ENCODE measurements at places on chromosomes 12 and 14.
A peak's percentile ranks its signal among the peaks of the same experiment; 100 is the strongest.

DNA sequence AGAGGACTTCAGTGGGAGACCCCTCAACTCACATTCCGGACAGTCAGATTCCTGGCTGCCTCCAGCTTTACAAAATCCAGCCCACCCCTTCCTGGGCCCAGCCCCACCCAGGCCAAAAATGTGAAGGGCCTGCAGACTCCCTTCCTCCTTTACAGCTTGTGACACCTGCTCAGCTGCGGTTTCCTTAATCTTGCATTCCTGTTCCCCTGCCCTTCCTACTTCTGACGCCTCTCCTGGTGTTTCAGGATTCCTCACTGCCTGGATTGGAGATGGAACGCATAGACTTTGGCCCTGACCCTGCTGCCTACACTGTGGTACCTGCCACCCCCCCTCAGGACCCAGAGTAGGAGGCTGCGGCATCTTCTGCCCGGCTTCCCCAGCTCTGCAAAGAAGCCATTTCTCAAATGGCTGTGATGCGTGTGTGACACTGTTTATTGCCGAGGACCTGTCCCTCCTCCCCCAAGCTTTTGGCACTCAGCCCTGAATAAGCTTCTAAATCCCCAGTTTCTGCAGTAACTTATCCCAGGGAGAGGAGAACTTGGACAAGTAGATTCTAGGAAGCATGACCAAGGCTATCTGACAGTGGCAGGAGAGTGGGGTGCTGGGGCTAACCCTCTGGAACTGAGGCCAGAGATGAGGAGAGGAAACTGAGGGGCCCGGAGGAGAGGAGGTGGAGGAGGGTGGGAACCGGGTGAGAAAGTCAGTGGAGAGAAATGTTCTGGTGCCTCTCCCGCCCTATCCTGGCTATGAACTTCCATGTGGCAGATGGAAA is 24.9 kb upstream of the BCDIN3D start:
- no peak for DNase-seq

GRCh38 chr14:73795466-73795865 is 56.2 kb upstream of the PTGR2 start:
- DNase-seq: no peak

DNA sequence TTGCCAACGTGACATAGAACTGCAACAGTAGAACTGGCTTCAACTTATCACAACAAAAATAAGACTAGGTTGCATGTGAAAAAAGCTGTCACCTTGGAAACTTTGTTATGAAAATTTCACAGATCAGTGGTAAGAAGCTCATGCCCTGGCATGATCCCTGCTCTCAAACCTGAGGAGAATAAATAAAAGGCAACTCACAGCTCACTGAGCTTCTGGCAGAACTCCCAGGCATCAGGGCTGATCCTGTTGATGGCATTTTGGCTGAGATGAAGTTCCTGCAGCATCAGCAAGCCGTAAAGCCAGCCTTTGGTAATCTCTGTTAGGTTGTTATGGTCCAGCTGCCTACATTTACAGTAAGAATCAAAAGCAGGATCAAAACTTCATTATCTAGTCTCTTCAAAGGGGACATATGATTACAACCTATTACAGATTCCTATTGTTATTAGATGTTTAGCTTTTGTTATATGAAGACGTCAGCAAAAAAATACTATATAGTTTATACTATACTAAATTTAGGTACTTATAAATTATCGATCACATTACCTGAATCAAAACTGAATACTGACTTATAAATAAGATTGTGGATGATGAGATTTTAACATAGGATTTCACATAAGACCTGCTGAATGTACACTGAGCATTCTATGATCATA is 32.0 kb downstream of the LRIG3 start:
- DNase-seq: no peak

DNA sequence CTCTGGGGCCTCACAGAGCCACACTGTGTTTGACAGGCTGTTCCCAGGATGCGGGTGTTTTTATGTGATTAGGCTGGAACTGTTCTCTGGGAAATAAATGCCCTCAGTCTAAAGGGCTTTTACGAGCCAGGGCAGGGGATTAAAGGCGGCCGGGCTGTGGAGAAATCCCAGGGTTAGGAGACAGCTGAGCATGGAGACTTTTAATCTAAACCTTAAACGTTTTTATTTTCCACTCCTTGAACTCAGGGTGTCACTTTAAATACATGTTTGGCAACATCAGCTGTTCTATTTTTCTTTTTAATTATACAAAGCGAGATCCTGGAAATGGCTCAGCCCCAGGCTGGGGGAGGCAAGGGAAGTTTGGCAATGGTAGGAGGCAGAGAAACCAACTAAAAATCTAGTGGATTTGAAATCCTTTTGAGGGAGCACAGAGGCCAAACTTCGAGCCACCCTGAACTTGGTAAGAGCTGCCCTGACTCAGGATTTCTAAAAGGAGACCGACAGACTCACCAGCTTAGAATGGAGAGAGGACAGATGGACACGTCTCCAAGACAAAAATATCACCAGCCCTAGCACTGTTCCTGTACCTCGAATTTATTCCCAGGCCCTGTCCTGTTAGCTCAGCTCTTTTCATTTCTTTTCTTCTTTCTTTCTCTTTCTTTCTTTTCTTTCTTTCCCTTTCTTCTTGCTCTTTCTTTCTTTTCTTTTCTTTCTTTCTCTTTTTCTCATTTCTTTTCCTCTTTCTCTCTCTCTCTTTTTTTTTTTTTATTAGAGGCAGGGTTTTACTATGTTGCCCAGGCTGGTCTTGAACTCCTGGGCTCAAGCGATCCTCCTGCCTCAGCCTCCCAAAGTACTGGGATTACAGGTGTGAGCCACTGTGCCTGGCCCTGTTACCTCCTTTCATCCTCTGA is 15.8 kb upstream of the ORAI1 start:
- no peak for DNase-seq

DNA sequence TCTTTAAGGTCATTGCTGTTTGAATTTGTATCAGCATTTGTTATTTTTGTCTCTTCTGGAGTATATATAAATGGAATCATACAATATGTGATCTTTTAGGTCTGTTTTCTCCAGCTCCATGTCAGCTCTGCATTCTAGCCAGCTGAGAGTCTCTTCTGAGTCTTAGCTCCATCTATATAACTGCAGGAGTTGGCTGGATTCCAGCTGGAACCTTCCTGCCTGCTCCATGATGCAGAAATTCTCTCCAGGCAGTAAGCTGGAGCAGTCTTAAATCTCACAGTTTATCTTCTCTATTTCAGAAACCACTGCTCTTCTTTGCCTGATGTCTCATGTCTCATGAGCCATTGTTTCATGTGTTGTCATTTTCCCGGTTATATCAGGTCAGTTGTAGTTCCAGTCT is 827.6 kb downstream of the NRXN3 start:
- DNase-seq: no peak

DNA sequence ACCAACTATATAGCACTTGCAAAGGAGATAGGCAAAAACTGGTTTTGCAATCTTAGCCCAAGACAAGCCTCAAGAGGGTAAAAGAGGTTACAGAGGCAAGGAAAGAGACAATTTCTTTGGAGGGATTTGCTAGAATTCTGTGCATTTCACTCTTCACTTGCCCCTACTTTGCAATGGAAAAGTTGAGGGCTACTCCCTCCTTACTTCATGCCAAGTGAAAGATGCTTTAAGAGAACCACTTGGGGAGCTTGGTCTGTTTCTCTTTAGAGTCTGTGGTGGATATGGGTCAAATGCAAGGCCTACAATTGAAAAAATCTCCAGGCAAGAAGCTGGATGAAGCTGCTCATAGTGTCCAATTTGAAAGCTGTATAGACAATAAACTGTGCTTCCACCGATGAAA is 167.7 kb upstream of the DIO2 start:
- DNase-seq: no peak

- DNase-seq: no peak
Observed at GRCh38 chr12:88127099-88127498, 14.8 kb downstream of the CEP290 start.

DNA sequence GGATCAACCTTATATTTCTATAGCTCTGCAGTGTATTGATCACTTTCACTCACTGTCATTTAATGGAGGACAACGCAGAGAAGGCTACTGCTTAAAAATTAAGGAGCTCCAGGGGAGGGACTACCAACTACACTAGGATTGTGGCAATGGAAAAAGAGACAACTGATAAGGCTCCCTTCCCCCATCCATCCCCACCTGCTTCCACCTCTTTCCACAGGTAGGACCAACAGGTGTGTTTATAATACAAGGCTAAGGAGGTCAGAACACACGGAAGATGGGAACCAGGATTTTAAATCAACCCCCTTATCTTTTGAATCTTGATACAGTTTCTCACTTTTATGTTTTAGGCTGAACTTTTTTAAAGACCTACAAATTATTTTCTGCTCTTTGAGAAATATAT is 90.8 kb downstream of the STAB2 start:
- DNase-seq: no peak

- no peak for DNase-seq
Observed at GRCh38 chr14:24075485-24076301, 4.3 kb downstream of the CPNE6 start.

GRCh38 chr12:112928978-112929377 is 9.3 kb upstream of the OAS3 start:
- no peak for DNase-seq

DNA sequence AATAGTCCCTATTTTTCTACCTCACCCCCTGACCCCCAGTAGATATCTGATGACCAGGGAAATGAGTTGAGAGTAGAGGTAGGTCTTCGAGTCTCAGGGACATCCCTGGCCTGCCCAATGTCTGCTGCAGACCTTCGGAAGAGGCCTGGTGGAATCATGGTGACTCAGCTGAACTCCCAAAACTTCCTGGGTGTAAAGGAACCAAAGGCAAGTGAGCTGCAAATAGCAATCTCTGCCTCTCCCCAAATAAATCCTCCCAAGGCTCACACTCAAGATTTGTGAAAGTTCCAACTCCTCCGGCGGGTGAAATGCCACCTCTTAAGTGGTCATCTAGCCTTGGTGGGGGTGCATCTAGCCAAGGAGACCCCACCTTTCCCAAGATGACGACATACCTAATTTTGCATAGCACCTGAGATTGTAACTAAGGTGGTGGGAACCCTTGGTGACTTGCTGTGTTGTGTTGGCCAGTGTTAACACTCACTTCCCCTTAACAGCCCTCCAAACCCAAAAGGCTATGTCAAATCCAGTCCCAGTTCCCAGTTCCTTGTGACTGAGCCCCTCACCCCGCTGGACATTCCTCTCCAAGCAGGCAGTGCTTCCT is 6.3 kb downstream of the ZFP36L1 start:
- no peak for DNase-seq

DNA sequence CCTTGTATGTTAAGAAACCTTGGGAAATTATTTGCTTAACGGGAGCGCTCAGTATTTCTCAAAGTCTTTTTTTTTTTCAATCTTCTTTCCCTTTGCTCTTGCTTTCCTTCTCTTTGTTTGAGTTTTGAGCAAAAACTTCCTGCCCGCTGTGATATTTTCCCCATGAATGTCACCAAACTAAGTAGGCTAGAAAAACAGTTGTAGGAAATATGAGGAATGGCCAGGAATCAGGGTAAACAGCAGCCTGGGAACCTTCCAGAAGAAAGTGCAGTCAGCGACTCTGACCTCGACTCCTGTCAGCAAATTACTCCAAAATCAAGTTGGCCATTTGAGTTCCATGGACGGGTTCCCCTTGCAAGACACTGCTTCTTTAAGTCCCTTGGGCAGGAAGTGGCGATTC is 11.6 kb upstream of the RFLNA start:
- DNase-seq: no peak

GRCh38 chr14:79836577-79836976 is 374.7 kb downstream of the DIO2 start:
- no peak for DNase-seq

DNA sequence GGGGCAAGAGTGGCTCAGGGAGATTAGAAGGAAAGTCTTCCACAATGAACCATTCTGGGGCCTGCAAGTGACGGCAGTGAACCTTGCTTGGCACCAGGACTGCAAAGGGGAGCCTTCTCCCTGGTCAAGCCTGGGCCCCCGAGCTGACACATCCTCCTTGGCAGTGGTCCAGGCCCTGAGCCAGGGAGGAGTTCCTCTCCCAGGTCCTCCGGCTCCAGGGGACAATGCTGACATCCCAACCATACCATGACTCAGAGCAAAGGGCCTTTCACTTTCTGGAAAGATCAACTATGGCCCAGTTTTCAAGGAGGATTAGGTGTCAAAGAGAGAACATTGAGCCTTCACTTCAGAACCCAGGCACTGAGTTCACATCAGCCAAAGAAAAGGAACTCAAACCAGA is 756.5 kb upstream of the TBX3 start:
- DNase-seq: no peak

- no peak for DNase-seq
Observed at GRCh38 chr12:41452838-41453407, 264.8 kb downstream of the PDZRN4 start.

DNA sequence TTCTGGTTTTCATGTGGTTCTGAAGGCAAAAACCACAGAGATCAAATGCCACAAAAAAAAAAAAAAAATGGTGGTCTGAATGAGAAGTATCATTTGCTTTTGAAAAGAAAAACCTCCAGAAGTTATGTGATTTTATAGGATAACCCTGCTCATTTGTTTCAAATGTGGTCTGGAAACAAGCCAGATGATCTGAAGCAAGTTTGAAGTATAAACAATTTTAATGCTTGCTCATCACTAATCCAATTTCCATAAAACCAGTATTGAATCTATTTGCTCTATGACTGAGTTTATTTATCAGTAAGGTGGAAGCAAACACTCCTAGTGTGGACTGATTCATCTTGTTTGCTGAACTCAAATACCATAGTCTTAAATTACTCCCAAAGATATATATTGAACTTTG is 407.3 kb upstream of the FLRT2 start:
- DNase-seq: peak; percentile 4

DNA sequence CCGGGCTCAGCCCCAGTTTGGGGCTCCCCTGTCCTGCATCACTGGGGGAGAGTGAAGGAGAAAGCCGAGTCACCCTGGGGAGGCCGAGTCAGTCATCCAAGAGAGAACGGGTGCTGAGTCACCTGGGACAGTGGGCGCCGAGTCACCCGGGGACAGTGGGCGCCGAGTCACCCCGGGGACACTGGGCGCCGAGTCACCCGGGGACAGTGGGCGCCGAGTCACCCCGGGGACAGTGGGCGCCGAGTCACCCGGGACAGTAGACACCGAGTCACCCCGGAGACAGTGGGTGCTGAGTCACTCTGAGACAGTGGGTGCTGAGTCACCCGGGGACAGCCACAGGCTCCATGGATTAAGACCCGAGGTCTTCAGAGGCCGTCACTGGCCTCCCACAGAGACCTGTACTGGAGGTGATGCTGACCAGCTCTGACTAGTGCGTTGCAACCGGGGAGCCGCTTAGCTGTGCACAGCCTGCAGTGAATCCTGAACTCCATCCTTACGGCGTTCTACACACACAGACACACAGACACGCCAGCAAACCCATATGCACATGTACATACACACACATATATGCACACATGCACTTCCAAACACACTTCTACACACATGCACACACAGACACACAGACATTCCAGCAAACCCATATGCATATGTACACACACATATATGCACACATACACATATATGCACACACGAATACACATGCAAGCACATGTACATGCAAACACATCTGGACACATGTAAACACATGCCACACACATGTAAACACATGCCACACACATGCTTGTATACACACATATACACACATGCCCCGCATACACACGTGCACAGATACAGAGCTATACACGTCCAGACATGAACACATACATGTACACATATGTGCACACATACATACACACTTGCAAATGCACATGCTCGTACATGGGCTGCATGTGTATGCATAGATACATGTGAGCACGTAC is 64.9 kb upstream of the GALNT9 start:
- no peak for DNase-seq

- no peak for DNase-seq
Observed at GRCh38 chr14:29566194-29566593, 361.5 kb downstream of the PRKD1 start.
